ENCODE measurements at places on chromosomes 12 and 14.

- DNase-seq: no peak
These were observed 65.9 kb downstream of the DDX51 start for GRCh38 chr12:132078190-132078589.

GRCh38 chr14:85279407-85279806, 250.5 kb upstream of the FLRT2 start:
- DNase-seq: no peak

GRCh38 chr14:43356979-43357545, 1150.0 kb downstream of the FSCB start:
- DNase-seq: no peak

GRCh38 chr12:32568228-32568627, 110.9 kb upstream of the DNM1L start:
- DNase-seq: peak; percentile 38

GRCh38 chr14:74892745-74893144, 11.0 kb downstream of the DLST start:
- peak; percentile 55 for DNase-seq

DNA sequence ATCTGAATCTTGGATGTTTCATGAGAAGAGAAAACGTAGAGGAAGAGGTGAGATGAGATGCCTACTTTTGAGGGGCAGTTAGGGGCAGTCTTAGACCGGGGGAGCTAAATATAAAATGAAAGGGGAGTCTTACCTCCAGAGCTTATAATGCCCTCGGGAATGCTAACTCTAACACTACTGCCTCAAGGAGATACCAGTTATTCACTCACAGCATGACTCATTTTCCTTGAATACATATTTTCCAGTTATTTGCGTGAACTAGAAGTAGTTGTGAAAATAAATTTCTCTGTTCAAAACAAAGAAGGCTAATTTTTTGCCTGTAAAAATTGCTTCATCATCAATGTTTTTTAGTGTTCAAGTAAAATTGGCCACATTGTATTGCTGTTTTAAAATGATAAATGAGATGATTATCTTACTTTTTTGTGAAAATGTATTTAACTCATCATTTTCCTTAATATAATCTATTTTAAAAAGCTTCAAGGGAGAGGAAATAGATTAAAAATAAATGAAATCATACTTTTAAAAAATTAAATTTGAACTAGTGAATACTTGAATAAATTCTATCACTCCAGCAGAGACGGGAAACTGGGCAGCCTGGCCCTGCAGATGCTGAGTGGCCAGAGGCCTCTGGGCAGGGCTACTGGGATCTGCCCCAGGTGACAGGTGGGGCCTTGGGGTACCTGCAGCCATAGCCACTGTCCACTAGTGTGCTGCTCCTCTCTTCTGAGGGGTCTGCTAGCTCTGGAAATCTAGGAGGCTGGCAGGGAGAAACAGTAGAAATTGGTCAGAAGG, 339.3 kb downstream of the EGLN3 start:
- no peak for DNase-seq

DNA sequence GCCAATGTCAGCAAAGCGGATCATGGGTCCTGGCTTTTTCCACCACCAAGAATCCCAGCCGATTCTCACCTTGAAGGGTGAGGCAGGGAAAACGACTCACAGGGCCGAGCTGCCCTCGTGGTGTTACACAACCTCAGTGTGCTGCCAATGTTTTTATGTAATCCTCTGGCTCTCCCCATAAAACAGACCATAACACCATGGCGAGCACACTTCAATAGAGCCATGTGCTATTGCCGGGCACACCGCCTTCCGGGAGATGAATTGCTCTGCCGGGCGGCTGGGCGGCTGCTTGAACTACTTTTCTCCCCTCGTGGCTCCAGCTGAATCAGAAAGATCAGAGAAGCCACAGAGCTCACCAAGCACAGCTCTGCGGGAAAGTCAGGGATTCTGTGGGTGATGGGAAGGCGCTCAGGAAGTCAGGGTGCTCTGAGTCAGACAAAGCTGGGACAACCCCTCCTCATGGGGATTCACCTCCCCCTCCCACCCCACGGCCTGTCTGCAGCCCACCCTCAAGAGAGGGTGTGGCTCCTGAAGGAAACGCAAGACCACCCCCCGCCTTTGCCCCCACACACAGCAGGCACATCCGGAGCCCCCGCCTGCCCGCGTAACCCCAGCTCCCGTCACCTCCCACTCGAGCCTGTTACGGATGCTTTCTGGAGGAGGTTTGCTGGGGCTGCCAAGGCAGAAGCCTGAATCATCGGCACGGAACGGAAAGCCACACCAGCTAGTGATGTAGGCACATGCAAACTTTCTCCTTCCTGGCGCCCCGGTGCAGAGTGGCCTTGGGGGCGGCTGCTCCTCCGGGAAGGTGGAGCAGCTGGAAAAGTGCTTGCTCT, 1.8 kb downstream of the GALNT9 start:
- DNase-seq: peak; percentile 70

GRCh38 chr12:30257618-30258017, 438.1 kb downstream of the IPO8 start:
- no peak for DNase-seq

DNA sequence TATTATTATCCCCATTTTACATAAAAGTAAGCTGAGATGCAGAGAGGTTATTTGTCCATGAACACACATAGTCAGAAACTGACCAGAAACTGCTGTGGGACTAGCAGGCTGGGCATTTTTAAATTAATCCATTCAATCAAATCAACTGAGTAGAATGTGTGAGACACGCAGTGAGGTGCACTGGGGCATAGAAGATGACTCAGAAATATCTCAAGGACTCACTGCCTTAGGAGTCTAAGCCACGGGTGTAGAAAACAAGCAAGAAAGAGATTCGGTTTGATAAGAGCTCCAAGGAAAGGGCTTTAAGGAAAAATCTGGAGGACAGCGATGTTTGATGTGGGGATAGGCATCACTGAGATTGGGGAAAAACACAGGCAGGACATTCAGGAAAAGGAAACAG, 127.8 kb downstream of the ANO2 start:
- DNase-seq: no peak

GRCh38 chr14:103520657-103521437, 1.8 kb downstream of the CKB start:
- DNase-seq: peak; percentile 83

DNA sequence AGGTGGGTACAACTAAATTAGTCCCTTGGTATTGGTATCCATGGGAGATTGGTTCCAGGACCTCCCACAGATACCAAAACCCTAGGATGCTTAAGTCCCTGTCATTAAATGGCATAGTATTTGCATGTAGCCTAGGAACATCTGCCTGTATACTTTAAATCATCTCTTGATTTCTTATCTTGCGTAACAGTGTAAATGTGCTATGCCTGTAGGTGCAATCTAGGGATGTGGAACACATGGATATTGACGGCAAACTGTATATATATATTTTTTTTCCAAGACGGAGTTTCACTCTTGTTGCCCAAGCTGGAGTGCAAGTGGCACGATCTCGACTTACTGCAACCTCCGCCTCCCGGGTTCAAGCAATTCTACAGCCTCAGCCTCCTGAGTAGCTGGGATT, 1.5 kb downstream of the KNTC1 start:
- DNase-seq: no peak

All from putamen (tissue), 1 donor.